ENCODE measurements at places on chromosomes 7 and 10. TPM values are rescaled to one million over a fixed set of nuclear protein-coding genes. Genes with fewer than 3 reads are reported as not detected.

DNA sequence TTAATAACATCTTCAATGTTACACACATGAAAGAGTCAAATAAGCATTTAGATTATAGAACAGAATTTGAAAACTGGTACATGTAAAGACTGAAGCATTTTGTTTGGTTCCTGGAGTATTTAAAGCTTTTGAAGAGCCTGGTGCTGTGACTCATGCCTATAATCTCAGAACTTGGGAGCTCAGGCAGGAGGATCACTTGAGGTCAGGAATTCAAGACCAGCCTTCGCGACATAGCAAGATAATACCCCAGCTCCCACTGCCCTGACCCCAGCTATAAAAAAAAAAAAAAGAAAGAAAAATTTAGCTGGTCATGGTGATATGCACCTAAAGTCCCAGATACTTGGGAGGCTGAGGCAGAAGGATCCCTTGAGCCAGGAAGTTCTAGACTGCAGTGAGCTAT lies 87.8 kb downstream of the HDAC9 start:
- H3K27me3 ChIP-seq: no peaks in the 10 kb centered on the region
- H3K4me1 ChIP-seq: no peaks in the 10 kb centered on the region
- no peak overlapping the region for H3K4me3 ChIP-seq

DNA sequence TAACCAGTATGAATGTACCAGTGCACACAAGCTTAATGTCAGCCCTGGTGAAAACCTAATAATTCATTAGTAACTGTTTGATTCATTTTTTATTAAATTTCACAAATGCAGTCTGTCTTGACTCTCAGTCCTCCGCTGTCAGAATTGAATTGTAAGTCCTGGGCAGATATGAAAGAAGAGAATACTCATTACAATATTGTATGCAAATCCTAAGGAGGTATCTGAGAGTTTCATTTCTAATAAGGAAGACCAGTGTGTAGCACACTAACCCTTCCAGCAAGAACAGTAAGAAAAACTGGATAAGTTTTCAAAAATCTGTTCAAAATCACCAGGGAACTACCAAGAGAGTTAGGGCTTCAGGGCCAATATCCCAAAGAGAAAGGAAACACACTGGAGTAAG lies 652.1 kb downstream of the SUGCT start:
- DNase-seq: no peak
- no peak overlapping the region for H3K4me3 ChIP-seq

DNA sequence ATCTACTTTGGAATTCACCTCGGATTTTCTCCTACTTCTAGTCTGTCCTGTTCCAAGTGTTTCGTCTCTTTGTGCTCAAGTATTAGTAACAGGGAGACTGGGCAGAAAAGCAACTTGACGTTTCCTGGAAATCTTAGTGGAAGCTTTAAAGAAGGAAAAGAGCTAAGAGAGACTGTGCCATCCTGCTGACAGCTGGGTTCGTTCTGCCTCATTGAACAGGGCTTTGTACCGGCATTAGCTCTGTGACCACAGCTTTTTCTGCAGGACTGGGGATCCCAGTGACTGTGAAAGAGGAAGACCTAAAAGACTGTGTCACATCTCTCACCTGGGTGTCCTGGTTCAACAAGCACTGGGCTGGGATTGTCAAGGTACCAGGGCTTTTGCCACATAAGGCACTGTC lies 70.8 kb upstream of the CDCA7L start:
- H3K36me3 ChIP-seq: no peaks in the 10 kb centered on the region
- H3K4me1 ChIP-seq: no peaks in the 10 kb centered on the region
- DNase-seq: no peak
- H3K4me3 ChIP-seq: no peak overlapping the region
- H3K27ac ChIP-seq: no peak overlapping the region
- no peaks in the 10 kb centered on the region for H3K27me3 ChIP-seq

DNA sequence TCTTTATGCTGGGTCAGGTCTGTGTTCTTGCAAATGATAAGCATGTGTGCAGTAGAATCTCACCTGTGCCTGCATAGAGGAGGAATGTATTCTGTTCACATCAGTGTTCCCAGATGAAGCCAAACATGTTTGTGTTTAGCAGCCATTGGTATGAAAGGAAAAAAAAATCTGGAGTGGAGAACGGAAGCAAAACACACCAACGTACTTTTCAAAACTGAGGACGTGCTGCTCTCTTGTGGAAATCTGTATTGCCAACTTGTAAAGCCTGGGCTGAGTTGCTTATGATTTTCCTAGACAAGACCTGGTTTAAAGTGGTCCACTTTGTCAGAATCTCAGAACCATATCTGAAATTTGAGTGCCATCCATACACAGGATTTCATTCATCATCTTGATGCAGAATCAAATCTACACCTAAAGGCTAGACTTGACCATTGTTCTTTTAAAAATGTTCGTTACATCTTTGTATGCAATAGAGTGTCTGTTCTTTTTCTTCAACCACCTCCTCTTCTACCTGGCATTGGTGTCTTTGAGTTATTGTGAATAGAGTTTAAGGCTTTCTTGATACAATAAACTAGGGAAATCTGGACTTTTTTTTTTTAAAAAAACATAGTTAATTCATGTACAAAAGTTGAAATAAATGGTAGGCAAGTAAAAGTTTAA lies 367.7 kb downstream of the PHF14 start:
- H3K27me3 ChIP-seq: no peaks in the 10 kb centered on the region
- no peak overlapping the region for H3K4me3 ChIP-seq
- no peak for DNase-seq
- H3K36me3 ChIP-seq: no peaks in the 10 kb centered on the region
- no peak overlapping the region for H3K27ac ChIP-seq
- peaks cover 5% of the 10 kb centered on the region for H3K4me1 ChIP-seq

DNA sequence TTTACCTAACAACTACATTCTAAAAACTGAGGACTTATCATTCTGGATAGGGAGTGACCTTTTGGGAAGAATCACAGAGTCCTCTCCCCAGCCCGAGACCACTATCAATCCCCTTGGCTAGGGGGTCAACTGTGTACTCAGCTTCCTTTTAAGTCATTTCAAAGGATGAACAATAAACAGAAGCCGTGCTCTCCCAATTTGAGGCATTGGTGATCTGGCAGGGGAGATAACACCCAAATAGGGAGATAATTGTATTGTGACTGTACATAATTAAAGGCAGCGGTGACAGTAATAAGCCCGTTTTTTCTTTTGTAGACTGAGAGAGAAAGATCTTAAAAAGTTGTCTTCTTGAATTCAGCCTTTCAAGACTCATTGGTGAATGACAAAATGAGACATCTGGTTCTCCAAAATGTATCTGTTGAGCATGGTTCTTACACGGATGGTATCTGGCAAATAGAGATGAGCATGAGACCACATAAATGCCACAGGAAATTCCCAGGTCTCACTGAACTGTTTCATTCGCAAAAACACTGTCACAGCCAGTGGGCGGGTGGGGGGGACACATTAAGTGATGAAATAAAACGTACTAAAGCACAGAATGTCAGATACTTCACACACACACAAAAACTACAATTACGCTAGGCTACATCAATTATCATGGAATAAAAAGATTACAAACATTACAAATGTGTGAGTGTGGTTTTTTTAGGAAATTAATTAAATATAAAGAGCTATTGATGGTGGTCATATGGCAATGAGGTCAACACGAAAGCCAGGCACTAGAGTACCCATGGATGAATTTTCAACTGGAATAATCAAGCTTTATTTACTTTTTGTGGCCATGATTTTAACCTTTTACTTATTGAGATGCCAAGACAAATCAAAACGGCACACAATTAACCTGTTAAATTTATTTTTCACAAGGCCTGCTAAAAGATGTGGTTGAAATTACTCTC lies 108.4 kb downstream of the HIPK2 start:
- no peaks in the 10 kb centered on the region for H3K36me3 ChIP-seq
- H3K27ac ChIP-seq: no peak overlapping the region
- H3K27me3 ChIP-seq: no peaks in the 10 kb centered on the region
- no peak for DNase-seq
- H3K4me1 ChIP-seq: no peaks in the 10 kb centered on the region

DNA sequence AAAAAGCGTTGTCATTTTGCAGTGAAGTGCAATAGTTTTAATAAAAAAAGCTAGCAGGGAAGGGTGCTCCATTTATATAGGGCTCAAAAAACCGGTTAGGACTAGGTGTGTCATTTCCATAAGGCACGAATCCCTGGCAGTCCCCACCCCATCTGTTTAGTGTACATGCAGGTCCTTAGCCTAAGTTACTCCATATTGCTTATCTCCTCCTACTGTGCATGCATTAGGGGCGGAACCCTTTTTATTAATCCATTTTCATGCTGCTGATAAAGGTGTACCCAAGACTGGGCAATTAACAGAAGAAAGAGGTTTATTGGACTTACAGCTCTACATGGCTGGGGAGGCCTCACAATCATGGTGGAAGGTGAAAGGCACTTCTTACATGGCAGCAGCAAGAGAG lies 301.4 kb downstream of the ABCA13 start:
- no peak for DNase-seq
- no peaks in the 10 kb centered on the region for H3K27me3 ChIP-seq
- H3K4me3 ChIP-seq: no peak overlapping the region
- H3K27ac ChIP-seq: no peak overlapping the region
- H3K36me3 ChIP-seq: no peaks in the 10 kb centered on the region
- no peaks in the 10 kb centered on the region for H3K4me1 ChIP-seq

GRCh38 chr10:124508070-124508667 lies 46.5 kb downstream of the LHPP start:
- DNase-seq: peak; percentile 66
- no peak overlapping the region for H3K4me3 ChIP-seq
- no peak overlapping the region for H3K27ac ChIP-seq
- H3K4me1 ChIP-seq: no peaks in the 10 kb centered on the region

DNA sequence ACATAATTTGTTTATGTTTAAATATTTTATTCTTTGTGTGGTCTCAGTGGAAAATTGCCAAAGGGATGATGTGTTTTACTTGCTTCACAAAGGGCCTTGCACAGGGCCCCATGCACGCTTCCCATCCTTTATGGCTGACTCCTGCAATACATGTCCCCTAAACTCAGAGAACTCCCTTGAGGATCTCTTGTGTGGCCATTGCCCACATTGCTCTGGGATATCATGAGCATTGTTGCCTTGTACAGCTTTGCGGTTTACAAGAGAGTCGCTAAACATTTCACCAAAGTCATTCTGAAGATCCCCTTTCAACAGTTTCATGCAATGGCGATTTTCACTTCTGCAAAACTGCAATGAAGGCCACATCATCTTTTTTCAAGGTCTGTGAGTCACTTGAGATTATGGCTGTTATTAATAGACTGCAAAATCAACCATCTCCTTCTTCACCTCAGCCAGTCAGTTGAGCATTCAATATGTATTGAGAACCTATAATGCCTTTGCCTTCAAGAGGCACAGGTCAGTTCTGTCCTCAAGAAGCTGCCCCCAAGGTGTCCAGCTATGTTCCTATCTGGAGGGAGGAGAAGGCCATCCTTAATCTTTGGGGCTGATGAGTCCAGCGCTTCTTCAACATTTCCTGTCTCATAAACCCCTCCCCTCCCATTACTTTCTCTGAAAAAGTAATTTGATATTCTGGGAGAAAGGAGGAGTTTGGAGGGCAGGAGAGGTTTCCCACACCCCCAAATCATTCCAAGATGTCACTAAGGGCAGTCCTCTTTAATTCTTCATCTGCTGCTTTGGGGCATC lies 108.1 kb downstream of the CCDC71L start:
- H3K4me3 ChIP-seq: no peak overlapping the region
- no peaks in the 10 kb centered on the region for H3K27me3 ChIP-seq
- no peaks in the 10 kb centered on the region for H3K36me3 ChIP-seq
- H3K4me1 ChIP-seq: peaks cover 10% of the 10 kb centered on the region
- H3K27ac ChIP-seq: no peak overlapping the region

DNA sequence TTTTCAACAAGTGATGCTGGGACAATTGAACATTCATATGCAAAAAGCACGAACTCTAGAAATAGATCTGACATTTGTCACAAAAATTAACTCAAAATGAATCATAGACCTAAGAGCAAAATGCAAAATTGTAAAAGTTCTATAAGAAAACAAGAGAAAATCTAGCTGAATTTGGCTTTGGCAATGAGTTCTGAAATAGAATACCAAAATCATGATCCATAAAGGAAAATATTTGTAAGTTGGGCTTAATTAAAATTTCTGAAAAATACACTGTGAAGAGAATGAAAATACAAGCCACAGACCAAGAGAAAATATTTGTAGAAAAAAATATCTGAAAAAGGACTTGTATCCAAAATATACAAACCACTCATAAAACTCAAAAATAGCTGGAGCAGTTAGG lies 698.8 kb upstream of the CELF2 start:
- DNase-seq: no peak
- H3K27ac ChIP-seq: no peak overlapping the region

DNA sequence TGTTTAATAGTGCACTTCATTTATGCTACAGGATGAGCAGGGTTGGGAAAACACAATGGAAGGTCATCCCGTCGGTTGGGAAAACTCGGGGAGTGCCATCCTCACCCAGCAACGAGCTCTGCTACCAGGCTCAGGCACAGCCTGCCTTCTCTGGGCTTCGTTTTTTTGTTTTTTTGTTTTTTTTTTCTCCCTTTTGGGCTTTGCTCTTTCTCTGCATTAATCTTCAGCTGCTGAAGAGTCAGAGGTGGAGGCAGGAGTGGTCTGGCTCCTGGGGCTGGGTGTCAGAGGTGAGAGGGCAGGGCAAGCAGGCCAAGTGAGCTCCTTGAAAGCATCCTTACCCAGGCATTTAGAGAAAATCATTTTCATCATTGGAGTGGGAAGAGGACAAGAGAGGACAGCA lies 11.5 kb downstream of the ZNF3 start:
- peaks cover 60% of the 10 kb centered on the region for H3K36me3 ChIP-seq
- H3K27ac ChIP-seq: no peak overlapping the region
- no peak overlapping the region for H3K4me3 ChIP-seq
- no peaks in the 10 kb centered on the region for H3K4me1 ChIP-seq
- no peak for DNase-seq
- H3K27me3 ChIP-seq: no peaks in the 10 kb centered on the region

DNA sequence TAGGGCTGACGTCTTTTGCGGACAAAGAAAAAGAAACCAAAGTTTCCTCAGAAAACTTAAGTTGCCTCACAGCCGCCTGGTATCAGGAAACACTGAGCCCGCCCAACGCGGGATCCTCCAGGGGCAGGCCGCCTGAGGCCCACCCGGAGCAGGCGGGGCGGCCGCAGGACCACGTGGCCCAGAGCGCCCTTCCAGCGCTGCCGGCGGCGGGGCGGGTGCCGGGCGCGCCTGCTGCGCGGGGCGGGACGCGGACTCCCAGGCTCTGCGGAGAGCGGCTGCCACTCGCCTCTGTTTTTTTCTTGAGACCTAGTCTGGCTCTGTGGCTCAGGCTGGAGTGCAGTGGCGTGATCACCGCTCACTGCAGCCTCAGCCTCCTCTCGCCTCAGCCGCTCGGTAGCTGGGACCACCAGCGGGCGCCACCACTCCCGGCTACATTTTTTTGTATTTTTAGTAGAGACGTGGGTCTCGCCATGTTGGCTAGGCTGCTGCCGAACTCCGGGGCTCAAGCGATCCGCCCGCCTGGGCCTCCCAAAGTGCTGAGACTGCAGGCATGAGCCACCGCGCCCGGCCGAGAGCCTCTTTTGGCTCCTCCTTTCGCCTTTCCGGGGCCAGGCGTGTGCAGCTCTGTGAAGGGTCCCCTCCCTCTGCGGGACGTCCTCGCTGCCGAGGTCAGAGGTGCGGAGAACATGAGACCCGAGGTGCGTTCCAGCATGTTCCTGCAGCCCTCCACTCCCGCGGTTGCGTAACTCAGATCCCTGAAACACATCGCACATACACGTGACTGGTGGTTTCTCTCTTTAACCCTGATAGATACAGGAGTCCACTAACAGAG lies 11.6 kb upstream of the HNRNPF start:
- no peaks in the 10 kb centered on the region for H3K27me3 ChIP-seq
- H3K36me3 ChIP-seq: no peaks in the 10 kb centered on the region
- DNase-seq: peak; percentile 96
- peaks cover 46% of the 10 kb centered on the region for H3K4me1 ChIP-seq

Gene MYO1G
- total RNA-seq: 57.1 TPM

Gene LIPN
- total RNA-seq: 2.3 TPM

Gene CYP3A7
- total RNA-seq: not detected

Gene PTN
- total RNA-seq: 8.7 TPM

Gene CPN1
- not detected for total RNA-seq

Gene ADAM22
- total RNA-seq: 4.4 TPM

Gene PNLIPRP2
- total RNA-seq: not detected
